ENCODE measurements at places on chromosomes 5 and 9.

DNA sequence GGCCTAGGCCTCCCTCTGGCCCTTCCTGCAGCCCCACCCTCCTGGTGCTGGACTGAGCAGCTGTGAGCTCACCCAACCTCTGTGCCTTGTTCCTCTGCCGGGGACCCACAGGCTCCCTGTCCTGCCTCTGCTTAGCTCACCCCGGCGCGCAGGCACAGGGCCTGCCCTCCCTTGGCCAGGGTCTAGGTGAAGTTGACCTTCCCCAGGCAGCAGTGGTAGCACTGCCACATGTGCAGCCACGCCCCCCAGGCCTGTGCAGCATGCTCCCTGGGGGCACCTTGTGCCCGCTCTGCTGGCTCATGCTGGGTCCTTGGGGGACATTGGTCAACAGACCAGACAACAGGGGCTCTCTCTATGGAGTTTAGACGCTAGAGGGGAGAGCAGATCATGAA, 18.1 kb downstream of the TRIP13 start:
- no peak for DNase-seq

GRCh38 chr9:18331808-18332209, 142.1 kb upstream of the ADAMTSL1 start:
- DNase-seq = peak; percentile 40

DNA sequence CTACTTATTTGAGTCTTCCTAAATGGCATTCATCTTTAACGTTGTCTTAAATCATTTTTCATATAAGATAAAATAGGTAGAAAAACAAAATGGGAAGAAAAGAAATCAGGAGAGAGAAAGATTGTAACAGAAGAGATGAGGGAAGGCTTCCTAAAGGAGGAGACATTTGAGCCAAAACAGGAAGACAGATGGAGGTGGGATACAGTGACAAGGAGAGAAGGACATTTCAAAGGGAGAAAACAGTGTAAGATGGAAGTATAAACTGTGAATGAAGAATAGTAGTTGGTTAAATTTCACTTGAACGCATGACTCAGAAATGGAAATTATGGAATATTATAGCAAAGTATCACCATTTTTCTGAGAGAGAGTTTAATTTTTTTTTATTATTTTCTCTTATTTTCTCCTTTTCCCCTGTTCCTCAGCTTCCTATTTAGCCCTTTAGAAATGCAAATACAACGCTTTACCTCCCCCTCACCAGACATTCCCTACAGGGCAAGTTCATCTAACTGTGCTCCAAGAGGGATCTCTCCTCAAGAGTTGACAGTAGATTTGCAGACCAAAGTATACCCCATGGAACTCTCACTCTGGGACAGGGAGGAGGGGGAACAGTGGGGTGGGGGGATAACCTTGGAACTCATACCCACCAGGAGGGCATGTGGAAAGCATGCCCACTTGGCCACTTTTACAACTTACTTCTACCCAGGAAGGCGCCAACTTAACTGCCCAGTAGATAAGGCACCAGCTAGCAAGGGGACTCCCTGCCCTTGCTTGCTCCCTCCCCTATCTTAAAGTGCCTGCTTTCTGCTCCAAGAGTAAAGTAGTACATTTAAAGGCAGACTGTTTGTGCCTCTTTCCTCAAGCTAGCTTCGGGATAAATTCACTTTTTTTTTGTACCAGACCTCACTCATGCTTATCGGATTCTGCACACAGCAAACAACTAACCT, 304.7 kb upstream of the POU5F2 start:
- DNase-seq = no peak

- no peak for DNase-seq
Measured at GRCh38 chr5:161713042-161713441, 27.5 kb downstream of the GABRA6 start.

DNA sequence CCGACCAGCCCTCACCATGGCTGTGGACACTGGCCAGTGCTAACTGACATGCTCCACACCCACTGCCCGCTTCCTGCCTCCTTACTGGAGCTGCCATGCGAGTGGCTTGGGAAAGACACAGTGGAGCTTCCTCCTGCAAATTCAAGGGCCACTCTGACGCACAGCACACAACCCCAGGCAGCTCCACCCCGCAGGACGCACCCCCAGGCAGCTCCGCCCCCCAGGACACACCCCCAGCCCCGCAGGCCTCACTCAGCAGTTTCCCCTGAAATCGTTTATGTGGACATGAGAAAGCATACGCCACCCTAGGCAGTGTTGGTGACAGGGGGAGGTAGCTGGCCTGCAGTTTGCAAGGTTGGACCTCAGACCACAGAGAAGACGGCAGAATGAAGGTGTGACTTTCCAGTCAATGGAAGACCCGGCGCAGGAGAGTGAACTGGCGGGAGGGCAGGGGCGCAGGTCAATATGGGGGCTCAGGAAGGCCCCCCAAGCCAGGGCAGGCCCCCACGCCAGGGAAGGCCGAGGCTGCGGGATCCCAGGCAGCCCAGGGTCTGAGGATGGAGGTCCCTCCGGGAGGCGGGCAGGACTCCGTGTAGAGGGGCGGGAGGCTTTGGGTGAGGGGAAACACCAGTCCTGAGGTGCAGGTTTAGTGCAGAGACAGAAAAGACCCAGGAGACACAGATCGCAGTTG, 21.6 kb downstream of the LPCAT1 start:
- no peak for DNase-seq

DNA sequence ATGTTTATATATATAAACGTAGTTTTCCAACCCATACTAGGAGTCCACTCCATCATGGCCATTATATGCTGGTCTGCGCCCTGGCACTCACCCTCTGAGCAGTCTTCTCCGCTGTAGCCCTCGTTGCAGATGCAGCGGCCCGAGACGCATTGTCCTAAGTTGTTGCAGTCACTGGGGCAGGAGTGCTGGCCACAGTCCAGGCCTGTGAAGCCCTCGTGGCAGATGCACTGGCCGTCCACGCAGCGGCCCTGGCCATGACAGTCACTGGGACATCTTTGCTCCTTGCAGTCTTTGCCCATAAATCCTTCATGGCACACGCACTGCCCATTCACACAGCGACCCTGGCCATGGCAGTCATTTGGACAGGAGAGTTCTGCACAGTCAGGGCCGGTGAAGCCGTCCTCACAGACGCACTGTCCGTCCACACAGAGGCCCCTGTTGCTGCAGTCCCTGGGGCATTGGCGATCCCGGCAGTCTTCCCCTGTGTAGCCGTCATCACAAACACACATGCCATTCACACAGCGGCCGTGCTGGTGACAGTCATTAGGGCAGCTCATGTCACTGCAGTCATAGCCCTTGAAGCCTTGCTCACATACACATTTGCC, 32.1 kb downstream of the TNC start:
- no peak for DNase-seq

DNA sequence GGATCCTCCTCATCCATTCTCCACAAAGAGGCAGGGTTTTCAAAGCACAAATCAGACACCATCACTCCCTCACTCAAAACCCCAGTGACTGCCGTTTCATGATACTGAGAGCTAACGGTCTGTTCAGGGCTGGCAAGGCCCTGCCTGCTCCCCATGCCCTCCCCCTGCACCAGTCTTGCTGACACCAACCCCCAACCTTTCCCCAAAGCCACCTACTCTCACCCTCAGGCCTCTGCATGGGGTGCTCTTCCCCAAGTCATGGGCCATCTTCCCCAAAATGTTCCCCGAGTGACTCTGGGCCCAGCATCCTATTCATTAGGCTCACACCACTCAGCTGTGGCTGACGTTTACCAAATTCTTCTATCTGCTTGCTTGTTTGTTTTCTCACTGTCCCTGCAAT, 21.7 kb upstream of the OLFM1 start:
- no peak for DNase-seq

GRCh38 chr5:54108136-54108535, 202.2 kb downstream of the ARL15 start:
- DNase-seq = no peak

DNA sequence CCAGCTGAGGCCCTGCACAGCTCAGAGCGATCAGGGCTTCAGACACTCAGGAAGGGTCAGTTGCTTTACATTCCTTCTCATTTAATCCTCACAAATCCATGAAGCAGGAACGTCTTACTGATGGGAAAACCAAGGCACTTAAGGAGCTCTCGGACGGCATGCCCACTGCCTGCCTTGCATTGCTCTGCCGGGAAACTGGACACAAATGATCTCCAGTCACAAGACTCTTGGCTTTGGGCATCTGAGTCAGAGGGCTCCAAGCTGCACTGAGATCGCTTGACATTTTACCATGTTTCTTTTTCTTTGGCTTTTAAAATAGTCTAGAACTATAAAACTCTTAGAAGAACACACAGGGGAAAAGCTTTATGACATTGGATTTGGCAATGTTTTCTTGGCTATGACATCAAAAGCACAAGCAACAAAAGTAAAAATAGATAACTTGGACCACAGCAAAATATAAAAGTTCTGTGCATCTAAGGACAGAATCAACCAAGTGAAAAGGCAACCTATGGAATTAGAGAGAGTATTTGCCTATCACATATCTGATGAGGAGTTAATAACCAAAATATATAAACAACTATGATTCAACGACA, 43.6 kb upstream of the HRH2 start:
- no peak for DNase-seq

DNA sequence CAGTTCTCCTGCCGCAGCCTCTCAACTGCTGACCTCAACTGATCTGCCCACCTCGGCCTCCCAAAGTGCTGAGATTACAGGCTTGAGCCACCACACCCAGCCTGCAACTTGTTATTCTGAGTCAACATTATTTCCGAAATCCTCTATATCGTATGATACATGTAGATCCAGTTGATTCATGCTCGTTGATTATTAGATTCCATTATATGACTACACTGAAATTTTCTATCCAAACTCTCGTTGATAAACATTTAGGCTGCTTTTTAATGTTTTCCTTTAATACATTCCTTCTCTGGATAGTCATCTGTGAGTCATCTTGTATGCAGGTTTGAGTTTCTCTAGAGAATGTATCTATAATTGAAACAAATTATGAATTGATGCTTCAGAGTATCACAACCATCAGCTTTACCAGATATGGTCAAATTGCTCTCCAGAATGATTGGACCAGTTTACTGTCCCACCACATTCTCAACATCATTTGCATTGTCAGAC, 4.1 kb downstream of the CDK7 start:
- no peak for DNase-seq

DNA sequence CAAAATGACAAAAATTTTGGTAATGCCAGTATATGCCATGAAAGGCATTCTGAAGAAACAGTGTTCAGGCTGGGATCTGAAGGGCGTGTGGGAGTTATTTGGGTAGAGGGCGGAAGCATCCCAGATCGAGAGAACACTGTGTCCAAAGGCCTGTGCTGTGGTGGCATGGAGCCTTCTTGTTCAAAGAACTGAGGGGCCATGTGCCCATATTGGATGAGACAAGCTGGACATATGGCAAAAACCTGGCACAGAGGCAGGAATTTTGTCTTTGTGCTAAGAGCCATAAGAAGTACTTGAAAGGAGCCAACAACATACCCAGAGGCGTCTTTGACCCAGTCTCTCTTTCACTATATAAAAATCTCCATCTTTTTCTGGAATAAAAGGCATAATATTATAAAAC, 128.0 kb downstream of the SYK start:
- DNase-seq = no peak

DNA sequence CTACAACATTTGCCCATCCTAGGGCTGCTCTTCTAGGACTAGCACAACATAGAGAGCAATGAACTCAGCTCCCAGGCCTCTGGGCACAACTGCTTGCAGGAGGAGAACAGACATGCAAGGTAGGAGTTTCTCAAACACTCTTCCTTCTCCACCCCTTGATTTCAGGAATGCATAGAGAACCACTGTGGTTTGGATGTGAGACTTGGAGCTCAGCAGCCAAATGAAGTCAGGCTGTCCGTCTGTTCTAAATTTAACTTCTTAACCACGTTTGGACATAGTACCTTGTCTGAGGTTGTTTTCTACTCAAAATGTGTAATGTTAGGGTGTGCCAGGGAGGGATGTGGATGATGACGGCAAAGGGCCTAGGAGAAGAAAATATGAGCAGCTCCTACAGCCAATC, 515.1 kb upstream of the TNC start:
- DNase-seq = no peak

GRCh38 chr9:123487944-123488548, 132.0 kb downstream of the CRB2 start:
- no peak for DNase-seq

DNA sequence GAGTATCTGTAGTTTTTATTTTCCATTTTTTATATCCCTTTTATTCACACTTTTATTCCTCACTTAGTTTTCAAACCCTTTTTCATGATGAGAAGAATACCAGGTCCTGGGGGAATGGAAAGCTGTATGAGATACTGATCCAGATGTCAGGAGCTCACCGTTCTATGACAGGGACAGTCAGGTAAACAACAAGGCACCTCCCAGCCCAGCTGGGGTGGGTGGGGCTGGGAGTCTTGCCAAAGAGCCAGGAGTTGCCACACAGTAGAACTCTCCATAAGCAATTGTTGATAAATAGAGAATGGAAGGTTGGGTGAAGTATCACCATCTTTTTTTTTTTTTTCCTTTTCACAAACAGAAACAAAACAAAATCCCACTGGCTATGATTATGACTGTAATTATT, 225.8 kb downstream of the NSG2 start:
- DNase-seq = no peak

DNA sequence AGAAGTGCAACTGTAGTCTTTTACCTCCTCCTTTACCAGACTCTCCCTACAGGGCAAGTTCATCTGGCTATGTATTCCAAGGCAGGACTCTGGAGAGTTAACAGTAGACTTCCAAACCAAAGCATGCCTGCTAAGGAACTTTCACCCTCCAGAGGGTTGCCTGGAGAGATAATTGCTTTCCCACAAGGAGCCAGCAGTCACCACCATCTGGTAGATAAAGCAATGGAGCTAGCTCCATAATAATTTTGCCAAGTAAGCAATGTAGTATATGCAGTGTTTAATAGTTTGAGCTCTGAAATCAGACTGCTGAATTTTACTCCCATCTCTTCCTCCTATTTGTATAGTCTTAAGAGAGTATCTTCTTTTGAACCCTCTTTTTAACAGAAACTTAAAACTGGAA, 566.8 kb upstream of the PTGER4 start:
- no peak for DNase-seq

GRCh38 chr5:871596-872298, 20.9 kb downstream of the BRD9 start:
- DNase-seq = no peak

DNA sequence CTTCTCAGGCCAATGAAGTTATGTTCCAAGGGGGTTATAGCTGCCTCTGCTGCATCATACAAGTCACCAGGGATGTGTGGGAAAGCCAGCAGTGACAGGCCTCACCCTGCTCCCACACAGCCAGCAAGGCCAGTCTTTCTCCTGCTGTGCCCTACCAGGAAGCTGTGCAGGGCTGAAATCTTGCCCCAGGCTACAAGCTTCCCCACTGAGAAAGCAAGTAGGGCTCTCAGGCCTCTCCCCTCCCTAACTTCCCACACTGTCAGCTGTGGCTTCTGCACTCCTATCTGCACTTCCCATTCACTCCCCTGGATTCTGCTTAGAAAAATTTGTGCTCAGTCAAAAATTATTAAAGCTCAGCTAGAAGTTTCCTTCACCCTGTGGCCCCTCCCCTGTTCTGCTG, 611.2 kb upstream of the ZNF608 start:
- DNase-seq = no peak

GRCh38 chr5:53607886-53608285, 47.4 kb downstream of the NDUFS4 start:
- DNase-seq = no peak

All from NCI-H1417 (cell line).